ENCODE measurements at places on chromosomes 5 and 9.

- no peak for DNase-seq
Measured at GRCh38 chr5:142439207-142439860, 114.5 kb upstream of the SPRY4 start.

GRCh38 chr9:87657893-87658292 is 68.0 kb upstream of the CTSL start:
- DNase-seq = no peak

DNA sequence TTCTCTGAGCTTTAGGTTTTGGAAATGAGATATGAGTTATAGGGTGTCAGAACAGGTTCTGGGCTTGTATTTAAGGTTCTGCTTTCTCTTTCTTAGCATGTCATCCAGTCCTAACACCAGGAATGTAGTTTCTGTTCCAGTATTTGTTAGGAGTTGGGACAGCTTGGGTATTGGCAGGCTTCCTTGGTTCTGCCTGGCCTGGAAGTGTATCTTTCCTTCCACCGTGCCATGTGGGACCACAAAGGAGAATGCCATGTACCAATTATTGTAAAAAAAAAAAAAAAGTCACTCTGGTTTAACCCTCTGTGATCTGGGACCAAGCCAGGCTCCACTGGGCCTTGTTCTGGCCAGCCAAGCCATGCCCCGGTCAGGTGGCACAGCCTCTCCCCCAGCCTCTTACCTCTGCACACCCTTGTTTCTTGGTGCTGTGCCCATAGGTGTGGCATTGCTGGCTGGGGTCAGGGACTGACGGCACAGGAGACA is 47.8 kb downstream of the ARHGAP26 start:
- no peak for DNase-seq

GRCh38 chr5:167759057-167759821 is 532.2 kb upstream of the WWC1 start:
- DNase-seq = no peak

GRCh38 chr5:82259172-82259800 is 18.9 kb downstream of the RPS23 start:
- no peak for DNase-seq

DNA sequence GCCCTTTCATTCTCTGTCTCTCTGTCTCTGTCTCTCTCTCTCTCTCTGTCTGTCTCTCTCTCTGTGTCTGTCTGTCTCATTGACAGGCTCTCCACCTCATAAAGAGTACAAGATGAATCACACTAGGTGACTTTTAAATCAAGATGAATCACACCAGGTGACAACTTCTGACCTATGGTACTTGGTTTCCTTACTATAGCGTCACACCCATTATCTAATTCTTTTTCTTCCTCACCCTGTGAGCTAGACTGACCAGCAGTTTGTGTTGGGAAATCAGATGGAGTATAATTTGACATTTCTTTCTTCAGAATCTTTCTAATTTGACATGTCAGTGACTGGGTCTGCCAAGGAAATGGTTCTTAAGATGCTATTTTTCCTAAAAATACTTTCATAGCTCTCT is 232.9 kb downstream of the ARRDC3 start:
- no peak for DNase-seq

GRCh38 chr5:174825587-174825986 is 101.2 kb downstream of the MSX2 start:
- DNase-seq = no peak

Measured in activated CD8-positive, alpha-beta memory T cell treated with anti-CD3 and anti-CD28 coated beads for 4 hours (primary cell).